ENCODE measurements at places on chromosomes 7 and 10.

DNA sequence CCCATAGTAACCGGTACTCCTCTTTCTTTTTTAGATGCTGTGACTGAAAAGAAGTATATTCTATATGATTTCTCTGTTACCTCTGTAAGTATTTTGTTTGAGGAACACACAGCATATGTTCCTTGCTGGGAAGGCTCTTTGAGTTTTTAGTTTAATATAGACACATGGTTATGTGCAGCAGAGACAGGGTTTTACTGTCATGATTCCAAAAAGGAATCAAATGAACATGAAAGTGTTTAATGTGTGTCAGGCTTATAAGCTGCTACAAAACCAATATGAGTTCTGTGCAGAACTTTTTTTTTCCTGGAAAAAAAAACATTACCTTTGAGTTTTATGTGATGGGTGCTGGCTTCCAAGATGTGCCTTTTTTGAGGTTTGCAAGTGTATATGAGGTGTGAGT, 50.4 kb downstream of the MGAM2 start:
- DNase-seq = no peak

DNA sequence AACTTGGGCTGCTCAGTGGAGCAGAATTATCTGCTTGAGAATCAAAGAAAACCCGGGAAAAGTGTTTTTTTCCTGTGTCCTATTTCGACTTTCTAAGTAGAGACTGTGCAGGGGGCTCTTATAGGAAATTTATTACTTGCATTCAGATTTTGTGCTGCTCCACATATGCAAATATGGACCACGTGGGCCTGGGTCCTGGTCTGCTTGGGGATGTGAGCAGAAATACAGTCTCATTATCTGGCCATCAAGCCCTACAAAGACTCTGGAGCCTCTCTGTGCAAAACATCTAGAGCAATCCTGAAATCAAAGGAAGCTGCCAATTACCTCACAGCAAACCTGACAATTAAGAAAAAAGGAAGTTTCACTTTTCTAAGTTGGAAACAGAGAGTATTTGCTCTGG, 216.9 kb downstream of the LRMDA start:
- DNase-seq = no peak

GRCh38 chr10:33321516-33321915, 13.0 kb downstream of the NRP1 start:
- no peak for DNase-seq

DNA sequence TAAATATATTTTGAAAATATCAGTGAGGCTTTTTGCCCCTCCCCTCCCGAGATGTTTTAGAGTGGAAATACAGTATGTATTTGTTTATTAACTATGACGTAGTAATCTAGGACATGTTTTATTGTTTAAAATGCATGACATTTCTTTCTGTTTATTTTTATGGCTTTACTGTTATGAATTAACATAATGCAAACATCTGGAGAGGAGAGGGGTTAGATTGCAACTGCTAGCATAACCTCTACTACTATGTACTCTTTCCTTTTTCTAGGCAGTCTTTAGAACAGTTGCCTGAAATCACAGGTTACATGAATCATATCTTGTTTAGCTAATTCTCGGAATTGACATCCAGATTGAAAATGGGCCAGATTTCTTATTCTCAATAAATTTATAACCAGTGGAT, 7.4 kb downstream of the BTAF1 start:
- DNase-seq = no peak

- DNase-seq = no peak
Measured at GRCh38 chr7:102845346-102845745, 67.5 kb upstream of the LRRC17 start.

- no peak for DNase-seq
Measured at GRCh38 chr10:120583424-120584108, 126.5 kb downstream of the PLPP4 start.

DNA sequence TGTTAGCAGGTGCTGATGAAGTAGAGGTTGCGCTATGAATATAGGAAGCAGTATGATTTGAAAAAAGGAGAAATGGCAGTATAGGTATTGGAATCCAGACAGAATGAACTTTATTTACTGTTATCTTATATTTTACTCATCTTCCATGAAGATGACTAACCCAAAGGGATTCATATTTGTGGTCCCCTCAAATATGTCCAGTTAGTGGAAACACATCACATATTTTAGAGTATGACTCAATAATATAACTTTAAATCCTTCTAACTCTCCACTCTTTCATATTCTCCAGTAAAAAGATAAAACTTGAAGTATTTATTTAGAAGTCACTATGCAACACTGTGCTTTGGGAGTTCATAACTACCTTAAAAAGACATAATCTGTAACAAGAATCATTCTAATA, 286.5 kb upstream of the LRRTM3 start:
- DNase-seq = peak; percentile 11

GRCh38 chr7:26305090-26305868, 13.6 kb downstream of the SNX10 start:
- DNase-seq = no peak

GRCh38 chr10:122962405-122962804, 8.4 kb upstream of the C10orf88 start:
- DNase-seq = no peak

DNA sequence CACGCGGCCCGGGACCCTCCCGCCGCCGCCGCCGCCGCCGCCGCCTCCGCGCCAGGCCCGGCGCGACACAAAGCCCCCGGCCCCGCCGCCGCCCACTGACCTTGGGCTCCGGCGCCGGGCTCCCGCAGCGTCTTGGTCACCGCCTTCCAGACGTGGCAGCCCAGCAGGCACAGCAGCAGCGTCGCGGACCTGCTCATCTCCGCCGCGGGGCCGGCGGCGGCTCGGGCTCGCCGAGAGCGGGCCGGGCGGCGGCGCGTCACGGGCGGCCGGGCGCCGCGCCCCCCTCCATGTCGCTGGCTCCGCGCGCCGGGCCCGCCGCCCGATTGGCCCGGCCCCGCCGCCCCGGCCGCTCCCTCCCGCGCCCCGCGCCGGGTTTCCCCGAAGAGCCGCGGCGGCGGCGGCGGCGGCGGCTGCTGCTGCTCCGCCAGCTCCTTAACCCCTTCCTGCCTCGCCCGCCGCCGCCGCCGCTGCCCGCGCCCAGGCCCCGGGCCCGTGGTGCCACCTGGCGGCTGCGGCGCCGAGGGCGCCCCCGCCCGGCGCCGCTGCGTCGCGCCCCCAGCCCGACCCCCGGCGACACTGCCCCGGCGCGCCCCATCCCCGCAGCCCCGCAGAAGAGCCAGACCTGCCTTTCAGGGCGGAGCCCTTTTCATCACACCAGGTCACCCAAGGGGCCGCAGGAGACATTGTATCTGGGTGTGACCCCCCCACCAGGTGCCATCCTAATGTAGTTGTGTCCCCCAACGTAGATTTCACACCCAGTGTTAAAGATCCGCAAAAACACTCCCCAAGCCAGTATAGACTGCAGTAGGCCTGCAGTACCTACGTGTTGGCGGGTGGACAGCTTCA, at the start of gene FAM171A1:
Gene FAM171A1, minus strand, starts transcription at position 434 of the 846 bp plus-strand sequence. Its CDS starts 237 bp downstream, at position 197.
- peak; percentile 30 for DNase-seq

DNA sequence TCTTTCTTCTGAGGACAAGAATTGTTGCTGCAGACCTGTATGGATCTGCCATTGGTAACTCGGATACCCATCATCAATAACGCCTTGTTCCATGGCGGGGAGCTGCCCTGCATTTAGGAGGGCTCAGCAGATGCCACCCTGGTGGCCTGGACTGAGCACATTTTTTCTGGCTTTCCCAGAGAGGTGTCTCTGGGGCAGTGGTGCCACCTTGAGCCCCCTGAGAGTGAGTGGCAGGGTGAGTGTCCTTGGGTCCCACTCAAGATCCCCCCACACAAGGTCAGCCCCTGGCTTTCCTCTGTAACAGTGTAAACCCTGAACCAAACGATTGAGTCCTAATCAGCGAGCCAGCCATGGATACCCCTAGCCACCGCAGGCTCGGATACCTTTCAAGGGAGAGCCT, 258.6 kb downstream of the GLRX3 start:
- DNase-seq = no peak

GRCh38 chr7:134308548-134308947, 8.2 kb downstream of the SLC35B4 start:
- no peak for DNase-seq

GRCh38 chr7:134405299-134405698, 53.6 kb downstream of the AKR1B1 start:
- no peak for DNase-seq

DNA sequence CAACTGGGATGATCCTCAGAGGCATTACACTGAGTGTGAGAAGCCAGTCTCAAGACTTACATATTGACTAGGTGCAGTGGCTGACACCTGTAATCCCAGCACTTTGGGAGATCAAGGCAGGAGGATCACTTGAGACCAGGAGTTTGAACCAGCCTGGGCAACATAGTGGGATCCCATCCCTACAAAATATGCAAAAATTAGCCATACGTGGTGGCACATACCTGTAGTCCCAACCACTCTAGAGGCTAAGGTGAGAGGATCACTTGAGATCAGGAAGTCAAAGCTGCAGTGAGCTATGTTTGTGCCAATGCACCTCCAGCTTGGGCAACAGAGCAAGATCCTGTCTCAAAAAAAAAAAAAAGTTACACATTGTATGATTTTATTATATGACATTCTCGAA, 23.5 kb upstream of the TNPO3 start:
- no peak for DNase-seq

DNA sequence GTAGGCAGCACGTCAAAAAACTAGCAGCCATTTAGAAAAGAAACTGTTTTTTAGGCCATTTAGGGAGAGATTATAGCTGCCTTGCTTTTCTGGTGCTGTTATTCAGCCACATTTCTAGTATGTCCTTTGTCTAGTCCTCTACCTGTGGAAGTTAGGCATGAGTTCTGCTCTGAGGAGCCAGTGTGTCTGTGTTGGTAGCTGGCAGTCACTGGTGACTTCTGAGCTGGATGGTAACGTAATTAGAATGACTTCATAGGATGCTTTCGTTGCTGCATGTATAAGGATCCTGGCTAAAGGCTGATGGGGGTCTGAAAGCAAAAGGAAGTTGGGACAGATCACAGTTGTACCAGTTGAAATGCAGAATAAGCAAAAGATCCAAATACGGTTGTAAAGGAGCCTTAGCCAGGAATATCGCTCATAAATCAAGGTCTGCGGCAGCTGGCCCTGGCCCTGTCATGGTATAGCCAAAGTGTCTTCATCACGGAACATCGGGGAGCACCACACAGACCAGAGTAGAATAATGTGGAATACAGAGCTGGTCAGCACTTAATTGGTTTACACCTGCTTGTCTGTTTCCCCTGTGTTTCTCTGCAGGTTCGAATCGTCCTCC, 226.7 kb downstream of the EXOC4 start:
- DNase-seq = no peak

DNA sequence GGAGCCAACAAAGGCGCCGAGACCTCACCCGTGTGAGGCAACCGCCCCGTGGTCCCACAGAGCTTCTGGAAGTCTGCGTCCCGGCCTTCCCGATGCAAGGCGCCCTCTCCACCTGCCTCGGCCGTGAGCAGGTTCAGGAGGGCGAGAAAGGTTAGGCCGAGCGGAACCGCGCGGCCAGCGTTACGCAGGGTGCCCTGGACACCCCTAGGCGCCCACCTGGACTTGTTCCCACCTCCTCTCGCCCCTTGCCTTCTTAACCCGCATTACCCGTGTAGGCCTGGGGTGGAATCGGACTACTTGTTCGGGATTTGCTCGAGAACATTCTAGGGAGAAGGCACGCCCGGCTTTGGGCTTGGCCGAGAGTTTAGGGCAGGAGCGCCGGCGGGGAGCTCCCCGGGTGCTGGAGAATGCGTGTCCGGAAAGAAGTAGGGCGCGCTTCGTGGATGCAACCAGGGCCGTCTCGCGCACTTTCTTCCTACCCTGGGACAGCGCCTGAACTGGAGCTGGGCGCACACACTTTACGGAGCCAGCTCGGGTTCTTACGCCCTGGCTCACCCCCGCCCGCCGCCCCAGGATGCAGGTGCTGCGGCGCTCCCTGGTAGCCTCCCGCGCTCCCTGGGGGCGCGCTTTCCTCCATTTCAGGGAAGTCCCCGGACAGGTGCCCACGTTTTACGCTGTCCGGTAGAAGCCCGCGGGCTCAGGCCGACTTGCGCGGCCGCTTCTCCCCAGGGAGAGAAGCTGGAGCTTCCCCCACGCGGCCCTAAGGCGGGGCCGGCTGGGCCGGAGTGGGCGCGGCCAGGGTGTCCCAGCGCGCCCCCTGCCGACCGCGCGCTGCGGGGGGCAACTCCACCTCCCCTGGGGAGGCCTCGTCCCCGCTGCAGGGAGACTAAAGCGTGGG, 74.5 kb downstream of the INSIG1 start:
- DNase-seq = no peak

- DNase-seq = no peak
Measured at GRCh38 chr10:6928586-6928985, 348.5 kb upstream of the PRKCQ start.

DNA sequence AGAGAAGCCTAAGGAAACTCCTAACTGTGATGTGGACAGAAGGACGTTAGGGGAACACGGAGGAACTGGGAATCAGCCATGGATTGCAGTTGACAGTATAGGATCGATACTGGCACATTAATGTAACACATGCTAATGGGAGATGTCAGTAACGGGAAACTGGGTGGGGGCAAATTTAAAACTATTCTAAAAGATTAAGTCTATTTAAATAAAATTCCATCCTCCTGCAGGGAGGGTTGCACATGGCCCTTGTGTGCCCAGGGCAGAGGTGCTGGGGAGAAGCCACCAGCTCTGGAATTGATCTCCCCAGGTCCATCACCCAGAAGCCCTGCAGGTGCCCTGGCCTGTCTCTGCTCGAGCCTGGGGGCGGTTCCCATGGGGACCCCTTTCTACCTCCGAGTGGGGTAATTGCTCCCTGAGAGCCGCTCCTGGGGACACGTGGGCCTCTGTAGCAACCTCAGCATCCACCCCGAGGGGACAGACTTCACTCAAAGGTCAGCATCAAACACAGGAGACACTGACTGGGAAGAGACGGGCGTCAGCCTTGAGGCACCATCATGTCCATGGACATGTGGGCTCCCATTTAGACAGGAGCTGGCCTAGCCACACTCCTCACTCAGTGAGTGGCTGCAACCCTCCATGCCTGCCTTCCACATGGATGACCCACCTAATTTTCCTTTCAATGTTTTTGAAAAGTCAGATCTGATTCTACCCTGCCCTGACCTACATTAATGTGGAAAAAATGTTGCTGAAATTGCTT, 21.1 kb downstream of the SCART1 start:
- no peak for DNase-seq

DNA sequence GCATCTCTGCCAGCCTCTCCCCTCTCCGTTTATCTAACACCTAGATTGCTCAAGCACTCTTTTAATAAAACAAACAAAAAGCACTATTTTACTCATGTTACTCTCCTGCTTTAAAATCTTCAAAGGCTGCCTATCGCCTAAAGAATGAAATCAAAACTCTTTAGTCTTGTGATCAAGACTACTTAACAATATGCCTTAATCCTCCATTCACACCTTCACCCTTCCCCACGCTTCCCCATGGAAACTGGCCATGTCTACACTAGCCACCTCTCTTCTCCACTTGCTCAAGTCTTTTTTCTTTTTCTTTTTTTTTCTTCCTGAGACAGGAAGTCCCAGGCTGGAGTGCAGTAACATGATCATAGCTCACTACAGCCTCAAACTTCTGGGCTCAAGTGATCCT, 47.8 kb upstream of the TMEM213 start:
- no peak for DNase-seq

Measured in stromal cell of bone marrow (primary cell).